ENCODE measurements at places on chromosomes 7 and 10.

DNA sequence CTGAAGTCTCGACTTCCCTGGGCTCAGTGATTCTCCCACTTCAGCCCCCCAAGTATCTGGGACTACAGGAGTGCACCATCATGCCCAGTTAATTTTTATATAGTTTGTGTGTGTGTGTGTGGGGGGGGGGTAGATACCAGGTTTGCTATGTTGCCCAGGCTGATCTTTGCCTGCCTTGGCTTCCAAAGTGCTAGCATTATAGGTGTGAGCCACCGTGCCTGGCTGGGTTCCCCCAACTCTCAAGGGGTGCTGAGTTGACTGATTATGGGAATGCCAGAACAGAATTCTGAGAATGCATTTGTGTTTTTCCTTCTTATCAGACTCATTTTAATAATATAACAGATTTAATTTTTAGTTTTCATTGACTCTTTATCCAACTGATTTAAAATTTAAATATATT is 19.5 kb downstream of the RPA3 start:
- DNase-seq: no peak

DNA sequence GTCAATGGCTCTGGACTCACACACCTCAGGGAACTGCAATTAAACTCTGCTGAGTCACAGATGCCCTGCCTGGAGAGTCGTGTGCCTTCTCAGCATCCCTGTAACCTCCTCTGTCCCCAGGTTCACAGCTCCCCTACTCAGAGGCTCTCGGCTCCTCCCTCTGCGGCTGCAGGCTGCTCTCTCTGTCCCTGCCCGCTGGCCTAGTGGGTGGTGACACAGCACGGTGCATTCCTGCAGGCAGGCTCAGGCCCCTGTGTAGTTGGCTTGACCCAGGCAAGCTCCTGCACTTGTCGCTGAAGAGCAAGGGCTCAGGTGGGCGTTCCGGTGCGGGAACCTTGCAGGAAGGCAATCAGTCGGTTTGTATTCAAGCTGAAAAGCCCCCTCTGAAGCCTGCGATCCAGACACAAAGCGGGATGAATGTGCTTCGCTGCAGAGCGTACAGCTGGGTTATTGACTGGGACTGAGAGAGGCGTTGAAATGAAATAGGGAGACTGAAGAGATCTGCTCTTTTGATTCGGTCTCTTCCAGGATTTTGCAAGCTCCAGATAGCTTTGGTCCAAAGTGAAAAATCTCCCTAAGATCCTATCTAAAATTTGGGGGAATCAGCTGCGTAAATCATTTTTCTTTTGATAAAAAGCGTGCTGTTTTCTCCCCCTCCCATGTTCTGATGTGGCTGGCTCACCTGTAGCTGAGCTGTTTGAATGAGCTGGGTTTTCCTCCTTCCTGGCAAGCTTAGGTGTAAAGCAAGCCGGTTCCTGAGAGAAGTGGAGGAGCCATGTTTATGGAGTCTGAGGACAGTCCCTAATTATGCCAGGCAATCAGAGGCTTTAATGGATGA is 208.7 kb upstream of the PHYHIPL start:
- peak; percentile 87 for DNase-seq

- DNase-seq: peak; percentile 20
Measured at GRCh38 chr7:148173369-148173768, 417.2 kb upstream of the C7orf33 start.

DNA sequence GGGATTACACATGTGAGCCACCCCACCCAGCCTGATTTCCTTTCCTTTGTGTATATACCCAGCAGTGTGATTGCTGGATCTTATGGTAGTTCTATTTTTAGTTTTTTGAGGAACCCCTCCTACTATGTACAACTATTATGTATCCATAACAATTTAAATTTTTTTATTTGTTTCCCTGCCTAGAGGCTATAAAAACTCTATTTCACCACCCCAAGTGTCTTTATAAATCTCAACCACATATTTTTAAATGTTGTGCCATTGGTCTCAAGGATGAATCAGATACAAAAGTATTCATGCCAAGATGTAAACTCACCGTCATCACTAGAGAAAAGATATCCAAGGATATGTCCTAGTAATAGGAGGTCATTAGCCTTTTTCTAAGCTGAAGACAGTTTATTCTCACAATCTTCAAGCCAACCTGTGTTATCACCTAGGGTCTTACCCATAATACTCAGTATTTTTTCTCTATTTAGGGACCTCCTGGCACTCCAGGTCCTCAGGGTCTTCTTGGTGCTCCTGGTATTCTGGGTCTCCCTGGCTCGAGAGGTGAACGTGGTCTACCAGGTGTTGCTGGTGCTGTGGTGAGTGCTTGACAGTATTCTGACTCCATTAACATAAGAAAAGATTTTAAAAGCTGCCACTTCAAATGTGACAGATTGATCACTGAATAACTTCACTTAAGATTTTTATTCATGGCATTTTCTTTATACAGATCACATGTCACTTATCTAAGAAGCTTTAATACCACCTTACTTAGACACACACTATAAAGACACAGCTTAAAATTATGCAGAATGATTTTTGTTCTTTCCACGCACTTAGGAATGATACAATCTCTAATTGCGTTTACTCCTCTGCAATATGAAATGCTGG is 29.4 kb downstream of the COL1A2 start:
- DNase-seq: no peak

- no peak for DNase-seq
Measured at GRCh38 chr7:25926451-25926850, 225.5 kb upstream of the NFE2L3 start.

DNA sequence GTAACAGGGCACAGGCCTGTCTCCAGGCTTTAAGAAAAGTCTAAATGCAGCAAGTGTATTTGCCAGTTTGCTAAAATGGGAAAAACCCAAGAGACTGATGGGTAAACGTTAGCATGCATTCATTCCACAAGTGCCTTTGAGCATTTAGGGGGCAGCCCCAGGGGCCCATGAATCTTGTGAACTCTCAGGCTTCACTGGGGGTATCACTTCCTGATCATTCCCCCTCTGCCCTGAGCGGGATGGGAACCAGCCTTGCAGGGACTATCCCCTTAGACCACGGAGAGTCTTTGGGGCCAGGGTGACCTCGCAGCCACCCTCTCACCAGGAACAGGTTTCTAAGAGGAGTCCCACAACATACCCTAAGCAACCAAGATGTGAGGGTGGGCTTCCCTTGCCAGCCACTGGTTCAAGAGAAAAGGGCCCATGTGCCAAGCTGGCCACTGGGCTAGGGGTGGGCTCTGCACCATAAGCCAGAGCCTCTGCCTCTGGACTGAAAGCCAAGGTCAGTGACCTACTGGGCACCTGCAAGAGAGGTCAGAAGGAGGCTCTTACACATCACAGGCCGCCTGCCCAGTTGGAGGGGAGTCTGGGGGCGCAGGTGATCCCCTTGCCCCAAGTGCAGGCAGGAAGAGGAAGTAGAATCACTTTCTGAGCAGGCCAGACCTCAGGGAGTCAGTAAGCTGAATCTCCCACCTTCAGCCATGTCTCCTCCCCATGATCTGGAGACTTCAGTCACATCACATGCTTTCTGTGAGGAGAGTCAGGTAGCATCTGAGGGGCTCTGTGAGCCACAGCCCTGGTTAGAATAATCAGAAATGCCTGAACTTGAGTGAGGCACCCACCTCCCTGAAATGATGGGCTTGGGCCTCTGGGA is 75.0 kb downstream of the C10orf105 start:
- no peak for DNase-seq

GRCh38 chr10:114179148-114179547 is at the start of gene TDRD1:
TDRD1 (plus strand) TSS chr10:114179353; CDS start chr10:114187832, 8,479 bp downstream.
- no peak for DNase-seq

- no peak for DNase-seq
Measured at GRCh38 chr7:2724453-2725177, 36.6 kb downstream of the AMZ1 start.

- DNase-seq: no peak
Measured at GRCh38 chr10:64130152-64130551, 609.0 kb downstream of the REEP3 start.

DNA sequence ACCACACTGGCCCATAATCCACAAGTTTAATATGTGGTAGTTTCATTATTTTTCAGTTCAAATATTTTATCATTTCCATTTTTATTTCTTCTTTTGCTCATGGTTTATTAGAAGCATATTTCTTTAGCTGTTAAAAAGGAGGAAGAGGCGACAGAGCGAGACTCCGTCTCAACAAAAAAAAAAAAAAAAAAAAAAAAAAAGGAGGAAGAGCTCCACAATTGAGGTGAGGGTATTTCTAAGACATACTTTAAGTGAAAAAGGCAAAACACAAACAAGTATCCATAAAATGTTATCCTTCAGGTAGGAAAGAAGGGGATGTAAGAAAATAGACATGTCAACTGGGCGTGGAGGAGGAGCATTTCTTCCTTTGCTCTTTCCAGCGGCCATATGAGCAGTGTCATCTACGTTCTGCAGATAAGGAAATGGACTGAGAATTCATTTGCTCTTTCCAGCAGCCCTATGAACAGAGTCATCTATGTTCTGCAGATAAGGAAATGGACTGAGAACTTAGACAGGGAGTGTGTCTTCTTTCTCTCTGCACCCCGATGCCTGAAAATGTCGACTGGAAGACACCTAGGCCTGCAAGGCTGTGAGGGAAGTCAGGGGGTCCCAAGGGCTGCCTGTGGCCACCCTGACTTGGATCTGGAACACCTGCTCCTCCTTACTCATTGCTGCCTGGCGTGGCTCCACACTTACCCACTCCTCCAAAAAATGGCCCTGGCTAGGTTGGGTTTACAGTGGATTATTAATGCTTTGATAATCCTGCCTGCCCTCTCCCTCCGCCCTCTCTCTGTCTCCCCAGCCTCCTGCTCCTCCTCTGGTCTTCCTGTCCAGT is 18.9 kb upstream of the RAMP3 start:
- no peak for DNase-seq

DNA sequence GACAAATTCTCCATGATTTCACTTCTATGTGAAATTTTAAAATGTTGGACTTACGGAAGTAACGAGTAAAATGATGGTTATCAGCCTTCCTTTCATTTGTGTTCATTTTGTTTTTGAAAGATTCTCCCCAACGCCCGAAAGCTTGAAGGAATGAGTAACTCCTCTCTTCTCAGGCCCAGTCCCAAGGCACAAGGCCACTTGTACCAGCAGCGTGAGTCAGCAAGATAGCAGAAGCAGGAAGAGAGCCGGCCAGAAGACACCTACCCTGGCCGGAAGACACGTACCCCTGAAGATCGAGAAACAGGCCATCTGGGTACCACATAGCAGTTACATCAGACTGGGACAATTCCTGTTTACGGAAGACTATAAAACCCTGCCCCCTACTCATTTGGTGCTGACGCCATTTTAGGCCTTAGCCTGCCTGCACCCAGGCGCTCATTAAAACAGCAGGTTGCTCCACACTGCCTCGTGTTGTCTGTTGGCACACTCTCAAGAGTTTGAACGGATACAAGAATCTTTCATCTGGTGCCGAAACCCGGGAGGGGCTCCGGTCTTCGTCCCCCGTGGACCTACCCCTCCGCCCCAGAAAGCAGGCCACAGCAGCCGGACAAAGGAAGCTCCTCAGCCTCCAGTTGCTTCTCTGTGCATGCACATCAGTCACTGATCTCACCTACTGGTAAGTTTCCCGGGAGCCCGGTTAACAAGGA is 60.4 kb downstream of the LRRC17 start:
- DNase-seq: no peak

- peak; percentile 96 for DNase-seq
Measured at GRCh38 chr10:119817991-119818888, 54.4 kb downstream of the MCMBP start.

DNA sequence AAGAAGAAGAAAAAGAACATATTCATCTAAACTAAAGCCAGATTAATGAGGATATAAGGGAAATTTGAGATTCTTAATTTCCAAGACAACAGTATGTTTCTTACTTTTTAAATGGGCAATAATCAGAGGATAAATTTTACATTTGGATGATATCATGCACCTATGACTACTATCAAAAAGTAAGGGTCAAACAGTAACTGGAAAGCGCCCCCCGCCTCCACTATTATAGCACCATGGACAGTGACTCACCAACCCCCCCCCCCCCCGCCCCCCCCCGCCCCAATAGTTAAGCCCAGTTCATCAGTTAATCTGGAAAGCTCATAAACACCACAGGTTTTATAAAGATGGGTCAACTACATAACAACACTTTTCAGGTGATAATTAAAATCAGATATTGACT is 194.3 kb upstream of the DGKB start:
- DNase-seq: no peak

- no peak for DNase-seq
Measured at GRCh38 chr10:299969-300368, 164.7 kb downstream of the ZMYND11 start.

DNA sequence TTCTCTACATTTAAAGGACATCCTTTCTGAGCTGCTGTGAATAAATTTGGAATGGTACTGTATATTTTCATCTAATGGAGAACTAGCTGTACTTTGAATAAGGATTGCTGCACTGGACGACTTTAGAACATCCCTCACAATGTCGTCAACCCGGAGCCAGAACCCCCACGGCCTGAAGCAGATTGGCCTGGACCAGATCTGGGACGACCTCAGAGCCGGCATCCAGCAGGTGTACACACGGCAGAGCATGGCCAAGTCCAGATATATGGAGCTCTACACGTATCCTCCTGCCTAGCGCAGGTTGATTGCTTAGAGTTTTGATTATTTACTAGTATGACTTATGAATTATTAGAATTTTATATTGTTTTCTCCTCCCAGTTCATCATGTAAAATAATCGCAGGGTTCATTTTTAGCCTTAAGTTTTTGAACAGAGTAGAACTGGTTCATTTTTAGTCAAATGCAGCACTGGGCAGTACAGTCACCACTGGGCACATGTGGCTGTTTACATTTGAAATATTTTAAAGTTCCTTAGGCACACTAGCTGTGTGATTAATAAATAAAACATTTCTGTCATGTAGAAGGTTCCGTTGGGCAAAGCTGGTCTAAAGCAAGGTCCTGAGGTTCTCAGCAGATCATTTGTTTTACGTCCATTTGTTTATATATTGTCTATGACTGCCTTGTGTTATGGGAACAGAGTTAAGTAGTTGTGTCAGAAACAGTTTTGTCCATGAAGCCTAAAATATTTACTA is 31.5 kb downstream of the CUL1 start:
- no peak for DNase-seq

GRCh38 chr7:139648941-139649425 is 125.5 kb downstream of the CLEC2L start:
- DNase-seq: peak; percentile 64

DNA sequence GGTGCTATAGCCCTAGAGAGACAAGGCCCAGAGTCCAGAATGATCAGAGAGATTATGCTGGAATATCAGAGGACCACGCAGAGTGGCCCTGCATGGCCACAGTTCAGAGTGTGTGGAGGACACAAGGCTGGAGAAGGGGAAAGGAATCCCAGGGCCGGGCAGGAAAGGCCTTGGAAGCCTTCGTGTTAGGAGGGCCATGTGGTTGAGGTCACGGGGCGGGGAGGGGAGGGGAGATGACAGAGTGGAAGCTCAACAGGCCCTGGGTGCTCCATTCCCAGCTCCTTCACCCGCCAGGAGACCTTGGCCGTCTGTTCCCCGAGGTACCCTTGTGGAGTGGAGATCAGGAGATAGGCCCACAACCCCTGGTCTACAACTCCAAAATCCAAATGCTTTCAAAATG is 13.2 kb upstream of the EN2 start:
- DNase-seq: no peak

- DNase-seq: no peak
Measured at GRCh38 chr10:108450280-108450679, 1285.8 kb upstream of the SORCS1 start.
